SK-N-SH (cell line): ENCODE measurements at places on chromosomes 13 and 19. TPM values are rescaled to one million over a fixed set of nuclear protein-coding genes. Genes with fewer than 3 reads are reported as not detected.

DNA sequence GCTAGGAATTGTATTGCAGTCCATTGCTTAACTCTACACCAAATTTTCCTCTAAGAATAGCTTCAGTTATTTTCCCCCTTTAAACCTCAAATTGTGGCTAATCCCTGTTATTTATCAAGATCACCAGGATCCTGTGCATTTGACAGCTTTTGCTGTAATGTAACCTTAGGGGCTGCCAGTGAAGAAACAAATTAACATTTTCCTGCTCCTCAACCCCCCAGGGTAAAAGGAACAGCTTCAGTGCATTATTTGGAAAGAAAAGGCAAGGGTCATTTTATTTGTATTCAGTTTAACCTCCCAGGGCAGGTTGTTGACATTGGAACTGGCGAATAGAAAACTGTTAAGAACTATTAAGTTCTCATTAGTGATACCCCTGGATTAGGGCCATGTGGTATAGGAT is 57.0 kb downstream of the PCDH20 start:
- H3K4me3 ChIP-seq: no peak overlapping the region
- H3K4me1 ChIP-seq: no peaks in the 10 kb centered on the region; the same call in 1 of the 2 replicates
- no peaks in the 10 kb centered on the region for H3K36me3 ChIP-seq
- H3K27me3 ChIP-seq: no peaks in the 10 kb centered on the region
- no peak for DNase-seq

GRCh38 chr19:28023064-28023463 is 1189.9 kb downstream of the UQCRFS1 start:
- H3K36me3 ChIP-seq: no peaks in the 10 kb centered on the region
- no peak for DNase-seq
- no peaks in the 10 kb centered on the region for H3K4me1 ChIP-seq
- peaks cover 13% of the 10 kb centered on the region; the same call in 1 of the 2 replicates for H3K27me3 ChIP-seq
- no peak overlapping the region for H3K27ac ChIP-seq

DNA sequence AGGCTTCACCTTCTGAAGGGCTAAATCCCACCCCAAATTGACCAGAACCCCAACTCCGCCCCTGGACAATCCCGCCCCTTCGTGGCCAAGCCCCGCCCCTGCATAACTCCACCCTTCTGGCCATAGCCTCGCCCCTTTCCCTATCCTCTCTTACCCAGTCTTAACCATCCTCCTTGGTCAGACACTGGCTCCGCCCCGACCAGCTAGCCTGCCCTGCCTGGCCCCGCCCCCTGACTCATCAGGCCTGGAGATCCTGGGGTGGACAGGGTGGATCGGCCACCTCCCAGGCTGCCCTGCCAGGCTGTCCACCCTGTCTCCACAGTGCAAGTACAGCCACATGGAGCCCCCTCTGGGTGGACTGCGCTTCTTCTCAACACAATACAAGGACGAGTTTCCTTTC is 8.0 kb upstream of the ZNF358 start:
- H3K4me3 ChIP-seq: no peak overlapping the region
- peaks cover 13% of the 10 kb centered on the region; the same call in 1 of the 2 replicates for H3K4me1 ChIP-seq
- no peak overlapping the region; the same call in 1 of the 2 replicates for H3K27ac ChIP-seq
- no peaks in the 10 kb centered on the region for H3K27me3 ChIP-seq
- H3K36me3 ChIP-seq: no peaks in the 10 kb centered on the region

DNA sequence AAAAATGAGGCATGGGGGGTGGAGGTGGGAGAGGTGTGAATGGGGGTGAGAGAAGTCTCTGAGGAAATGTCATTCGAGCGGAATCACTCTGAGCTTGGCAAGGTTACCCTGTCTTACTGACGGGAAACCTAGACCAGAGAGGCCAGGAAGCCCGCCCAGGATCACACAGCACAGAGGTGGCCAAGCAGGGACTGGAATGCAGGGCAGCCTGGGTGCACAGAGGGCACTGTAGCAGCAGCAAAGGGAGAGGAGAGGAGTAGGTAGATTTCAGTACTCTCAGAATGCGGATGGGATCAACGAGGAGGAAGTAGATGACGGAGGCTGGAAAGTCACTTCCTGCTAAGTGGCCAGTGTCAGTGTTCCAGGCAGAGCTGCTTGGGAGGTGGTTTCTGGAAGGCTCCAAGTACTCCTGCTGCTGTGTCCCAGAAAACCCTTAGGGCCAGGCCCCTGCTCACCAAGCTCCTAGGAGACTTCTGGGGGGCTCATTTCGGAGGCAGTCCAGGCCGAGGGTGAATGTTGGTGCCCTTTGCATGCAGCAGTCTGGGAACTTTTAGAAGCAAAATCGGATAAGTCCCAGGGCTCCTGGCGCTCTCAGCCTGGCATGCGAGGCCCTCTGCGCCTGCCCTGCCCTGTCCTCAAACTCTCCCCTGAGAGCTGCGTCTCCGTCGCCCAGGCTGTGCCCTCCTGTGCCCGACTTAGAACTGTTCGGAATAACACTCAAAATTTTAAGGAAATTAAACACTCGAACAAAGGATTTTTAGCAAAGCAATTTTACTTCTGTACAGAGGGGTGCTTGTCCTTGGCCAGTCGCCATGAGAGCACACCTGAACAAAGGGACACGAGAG is 33.5 kb downstream of the DNM2 start:
- no peak for DNase-seq
- H3K36me3 ChIP-seq: no peaks in the 10 kb centered on the region
- no peak overlapping the region; the same call in 1 of the 2 replicates for H3K27ac ChIP-seq
- H3K27me3 ChIP-seq: no peaks in the 10 kb centered on the region
- H3K4me1 ChIP-seq: peaks cover 36% of the 10 kb centered on the region; the same call in 1 of the 2 replicates
- H3K4me3 ChIP-seq: no peak overlapping the region

IL11 gene
- polyA plus RNA-seq: 13.2 and 16.1 TPM in 2 replicates

PPM1N gene
- 10.3 and 10.9 TPM in 2 replicates for polyA plus RNA-seq

PRKCSH gene
- polyA plus RNA-seq: 198 and 502 TPM in 2 replicates

KLK3 gene
- polyA plus RNA-seq: not detected in 2 replicates

GRCh38 chr13:97639236-97639635 is 205.3 kb downstream of the RAP2A start:
- no peak overlapping the region for H3K4me3 ChIP-seq
- H3K27me3 ChIP-seq: no peaks in the 10 kb centered on the region
- DNase-seq: no peak
- H3K4me1 ChIP-seq: no peaks in the 10 kb centered on the region
- no peak overlapping the region for H3K27ac ChIP-seq

DNA sequence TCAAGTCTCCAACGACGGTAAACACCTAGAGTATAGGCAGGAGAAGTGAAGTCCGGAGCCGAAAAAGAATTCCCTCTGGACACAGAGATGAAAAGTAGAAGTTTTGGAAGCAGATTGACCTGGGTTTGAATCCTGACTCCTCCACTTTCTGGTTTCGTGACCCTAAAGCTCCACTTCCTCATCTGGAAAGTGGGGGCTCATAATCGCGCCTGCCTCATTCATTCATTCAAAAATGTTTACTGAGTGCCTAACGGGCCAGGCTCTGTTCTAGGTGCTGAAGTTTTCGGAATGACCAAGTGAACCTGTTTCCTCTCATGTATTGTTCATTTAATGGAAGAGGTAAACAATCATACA is 7.1 kb upstream of the EML2 start:
- DNase-seq: no peak
- H3K4me3 ChIP-seq: peak overlapping the region; percentile 61
- H3K27ac ChIP-seq: peak overlapping the region; percentile 59; the same call in 1 of the 2 replicates
- no peaks in the 10 kb centered on the region for H3K27me3 ChIP-seq
- no peaks in the 10 kb centered on the region for H3K36me3 ChIP-seq

- H3K36me3 ChIP-seq: peaks cover 26% of the 10 kb centered on the region
- no peak overlapping the region for H3K27ac ChIP-seq
- H3K4me1 ChIP-seq: peaks cover 12% of the 10 kb centered on the region
- DNase-seq: no peak
These were observed 631 bp downstream of the LACC1 start for GRCh38 chr13:43880214-43880855.

- no peak for DNase-seq
- no peaks in the 10 kb centered on the region for H3K36me3 ChIP-seq
- H3K4me1 ChIP-seq: no peaks in the 10 kb centered on the region
- H3K27ac ChIP-seq: no peak overlapping the region; the same call in 1 of the 2 replicates
- H3K4me3 ChIP-seq: no peak overlapping the region
- no peaks in the 10 kb centered on the region for H3K27me3 ChIP-seq
These were observed 222.4 kb downstream of the DACH1 start for GRCh38 chr13:71644579-71644978.

DPF1 gene
- 4.3 and 4.8 TPM in 2 replicates for polyA plus RNA-seq
